Activated T-helper 2 cell treated with anti-CD3 and anti-CD28 coated beads, Interferon-gamma antibody, Interleukin-2, Interleukin-4, amounts not matched to agents 10 μg/mL and 5 μg/mL and 100 μg/mL, durations not matched to agents 14 hours and 24 hours and 36 hours (primary cell): ENCODE measurements at places on chromosomes 2 and 18.

DNA sequence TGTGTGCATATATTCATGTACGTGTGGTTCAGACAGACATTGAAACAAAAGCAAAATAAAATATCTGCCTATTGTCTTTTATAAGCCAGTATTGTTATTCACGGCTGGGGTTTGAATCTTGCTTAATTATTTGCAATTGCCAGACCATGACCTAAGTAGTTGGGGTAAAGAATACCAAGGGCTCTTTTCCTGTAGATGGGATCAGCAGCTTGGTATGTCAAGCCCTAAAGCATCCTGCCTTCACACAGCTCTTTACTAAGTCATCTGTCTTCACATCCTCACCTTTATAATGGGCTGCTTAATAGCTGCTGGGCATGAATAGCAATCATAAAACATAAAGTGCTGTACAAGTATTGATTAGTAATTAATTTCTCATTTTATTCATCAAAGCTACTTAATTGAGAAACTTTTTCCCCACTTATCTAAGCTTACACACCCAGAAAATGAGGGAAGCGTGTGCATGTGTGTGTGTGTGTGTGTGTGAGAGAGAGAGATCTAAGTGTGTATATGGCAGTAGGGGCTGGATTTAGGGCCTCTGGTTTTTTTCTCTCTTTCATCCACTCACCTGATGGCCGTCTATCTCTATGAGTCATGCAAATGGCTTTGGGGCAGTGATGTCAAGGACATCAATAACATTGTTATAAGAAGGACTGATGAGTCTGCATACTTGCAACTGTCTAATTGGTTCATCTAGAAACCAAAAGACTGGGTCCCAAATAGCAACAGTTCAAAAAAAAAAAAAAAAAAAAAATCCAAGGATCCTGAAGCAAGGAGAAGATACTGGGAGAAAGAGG lies 244.1 kb upstream of the TNP1 start:
- no peak overlapping the region for H3K4me3 ChIP-seq
- peaks cover 19% of the 10 kb centered on the region for H3K4me1 ChIP-seq
- H3K27me3 ChIP-seq: peaks cover 7% of the 10 kb centered on the region

- no peaks in the 10 kb centered on the region for H3K4me1 ChIP-seq
- no peak for DNase-seq
- H3K4me3 ChIP-seq: no peak overlapping the region
- H3K27ac ChIP-seq: no peak overlapping the region
- no peaks in the 10 kb centered on the region for H3K27me3 ChIP-seq
Observed at GRCh38 chr2:155846259-155846658, 486.3 kb downstream of the NR4A2 start.

- H3K4me3 ChIP-seq: no peak overlapping the region
- H3K36me3 ChIP-seq: peaks cover 6% of the 10 kb centered on the region
- peaks cover 14% of the 10 kb centered on the region for H3K4me1 ChIP-seq
- H3K27ac ChIP-seq: no peak overlapping the region
Observed at GRCh38 chr2:168515502-168515901, 59.4 kb downstream of the CERS6 start.

DNA sequence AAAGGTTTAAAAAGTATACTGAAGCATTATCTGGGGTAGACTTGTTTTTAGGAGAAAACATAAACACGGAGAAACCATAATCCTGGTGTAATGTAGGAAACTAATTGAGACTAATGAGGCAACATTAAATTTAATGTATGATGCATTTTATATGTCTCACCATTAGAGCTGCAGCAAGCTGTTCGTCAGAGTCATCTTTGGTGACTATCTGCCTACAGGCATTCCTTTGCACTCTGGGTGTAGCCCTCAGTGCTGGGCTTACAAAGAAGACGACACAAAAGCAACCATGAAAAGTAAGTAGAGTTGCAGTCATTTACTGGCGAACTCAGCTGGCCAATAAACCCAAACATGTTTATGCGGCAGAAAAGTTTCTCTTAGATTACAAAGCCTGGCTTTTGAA lies 415.3 kb upstream of the ZEB2 start:
- no peaks in the 10 kb centered on the region for H3K36me3 ChIP-seq
- H3K27me3 ChIP-seq: no peaks in the 10 kb centered on the region
- H3K4me1 ChIP-seq: no peaks in the 10 kb centered on the region
- no peak overlapping the region for H3K4me3 ChIP-seq

GRCh38 chr2:110946902-110947301 lies 173.8 kb upstream of the BCL2L11 start:
- no peaks in the 10 kb centered on the region for H3K4me1 ChIP-seq
- DNase-seq: no peak
- no peak overlapping the region for H3K27ac ChIP-seq
- no peak overlapping the region for H3K4me3 ChIP-seq
- peaks cover 21% of the 10 kb centered on the region for H3K27me3 ChIP-seq

- no peak overlapping the region for H3K27ac ChIP-seq
- H3K4me3 ChIP-seq: no peak overlapping the region
- H3K4me1 ChIP-seq: peaks cover 3% of the 10 kb centered on the region
- DNase-seq: no peak
- peaks cover 4% of the 10 kb centered on the region for H3K27me3 ChIP-seq
Observed at GRCh38 chr2:19711470-19712372, 190.1 kb downstream of the TTC32 start.

DNA sequence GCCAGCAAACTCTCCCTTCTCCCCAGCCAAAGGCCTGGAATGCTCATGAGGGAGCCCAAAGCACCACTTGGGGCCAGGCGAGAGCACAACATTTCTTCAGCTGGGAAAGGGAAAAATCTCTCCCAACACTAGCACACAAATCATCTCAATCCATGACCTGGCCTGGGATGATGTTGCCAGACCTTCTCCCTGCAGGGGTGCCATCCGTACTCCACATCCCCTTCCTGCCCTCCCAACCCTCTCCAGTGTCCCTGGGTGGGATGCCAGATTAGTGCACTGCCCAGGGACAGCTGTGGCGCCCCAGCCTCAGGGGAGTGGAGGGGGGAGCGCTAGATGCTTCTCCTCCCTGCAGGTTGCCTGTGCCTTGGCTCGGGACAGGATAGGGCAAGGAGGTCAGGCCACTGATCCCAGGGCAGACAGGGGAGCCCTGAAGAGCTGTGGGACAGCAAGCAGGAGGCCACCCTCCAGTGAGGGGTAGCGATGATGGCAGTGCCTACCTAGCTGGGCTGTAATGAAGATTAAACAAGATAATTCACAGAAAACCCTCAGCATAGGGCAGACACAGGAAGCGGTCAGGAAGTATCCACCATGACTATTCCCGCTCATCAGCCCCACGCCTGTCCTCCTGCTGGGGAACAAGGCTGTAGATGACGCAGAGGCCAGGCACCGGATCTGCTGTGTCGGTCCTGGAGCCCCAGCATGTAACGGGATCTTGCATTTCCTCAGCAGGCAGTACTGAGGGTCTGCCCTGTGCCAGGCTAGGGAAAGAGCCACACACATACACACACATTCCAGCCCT lies 31.1 kb downstream of the SERTAD2 start:
- H3K4me1 ChIP-seq: no peaks in the 10 kb centered on the region
- H3K36me3 ChIP-seq: no peaks in the 10 kb centered on the region
- no peak for DNase-seq
- H3K4me3 ChIP-seq: no peak overlapping the region

DNA sequence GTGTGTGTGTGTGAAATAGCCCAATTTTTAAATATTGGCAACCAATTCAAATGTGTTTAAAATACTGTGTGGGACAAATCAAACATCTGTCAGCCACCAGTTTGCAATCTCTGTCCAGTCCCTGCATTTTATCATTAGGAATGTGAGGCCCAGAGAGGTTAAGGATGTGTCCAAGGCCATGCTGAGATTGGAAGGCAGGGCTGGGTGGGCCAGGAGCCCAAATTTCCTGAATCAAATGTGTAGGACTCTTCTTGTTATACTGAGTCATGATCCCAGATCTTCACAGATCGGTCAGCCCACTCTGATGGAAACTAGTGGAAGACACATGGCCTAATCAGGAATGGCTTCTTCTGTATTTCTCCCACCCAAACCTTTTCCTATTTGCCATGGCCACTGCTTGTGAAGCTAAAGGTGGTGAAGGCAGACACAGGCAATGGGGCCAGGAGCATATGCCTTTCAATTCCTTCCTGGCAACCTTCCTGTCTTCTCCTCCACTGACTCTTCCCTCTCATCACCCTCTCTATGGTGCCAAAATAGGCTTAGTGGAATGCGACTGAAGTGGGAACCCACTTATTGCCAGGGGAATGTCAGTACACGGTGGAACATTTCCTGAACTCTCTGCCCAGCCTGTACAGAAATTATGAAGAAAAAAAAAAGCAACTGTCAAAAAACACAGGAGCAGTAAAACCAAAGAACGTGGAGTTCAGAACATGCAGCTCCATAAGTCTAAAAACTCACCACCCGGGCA lies 35.5 kb downstream of the ZEB2 start:
- H3K27ac ChIP-seq: no peak overlapping the region
- H3K27me3 ChIP-seq: peaks cover 1% of the 10 kb centered on the region
- H3K36me3 ChIP-seq: peaks cover 42% of the 10 kb centered on the region

GRCh38 chr2:119485336-119486110 lies 38.8 kb downstream of the SCTR start:
- no peaks in the 10 kb centered on the region for H3K36me3 ChIP-seq
- DNase-seq: no peak
- H3K27ac ChIP-seq: no peak overlapping the region
- peaks cover 1% of the 10 kb centered on the region for H3K27me3 ChIP-seq

DNA sequence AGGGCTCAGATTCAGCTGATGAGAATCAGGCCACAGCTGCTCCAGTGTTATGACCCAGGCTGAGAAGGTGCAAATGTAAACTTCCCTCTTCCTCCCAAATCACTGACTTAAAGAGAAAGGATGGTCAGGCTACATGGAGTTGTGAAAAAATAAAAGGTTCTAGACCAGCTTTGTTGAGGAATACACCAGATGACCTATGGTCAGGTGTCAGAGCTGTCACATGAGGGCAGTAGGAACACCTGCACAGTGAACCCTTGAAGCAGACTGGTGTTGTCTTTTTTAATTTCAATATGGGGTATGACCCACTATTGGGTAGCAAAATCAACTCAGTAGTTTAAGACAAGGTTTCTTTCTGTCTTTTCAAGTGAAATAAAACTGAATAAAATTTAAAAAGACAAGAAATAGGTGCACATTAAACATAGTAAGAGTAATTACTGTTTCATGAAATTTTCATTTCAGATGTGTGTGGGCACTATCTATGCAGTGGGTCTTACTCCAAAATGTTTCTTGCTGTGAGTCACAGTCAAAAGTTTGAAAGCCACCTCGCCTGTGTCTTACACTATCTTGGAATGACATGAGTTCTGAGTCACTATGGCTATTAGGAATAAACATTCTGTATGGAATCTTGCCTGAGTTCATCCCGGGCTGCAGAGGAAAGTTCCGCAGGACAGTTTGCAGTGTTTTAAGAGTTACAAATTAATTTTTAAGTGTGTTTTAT lies 83.6 kb downstream of the ACVR1 start:
- no peak overlapping the region for H3K4me3 ChIP-seq
- H3K36me3 ChIP-seq: peaks cover 34% of the 10 kb centered on the region
- H3K27me3 ChIP-seq: no peaks in the 10 kb centered on the region
- H3K27ac ChIP-seq: peak overlapping the region; percentile 34

DNA sequence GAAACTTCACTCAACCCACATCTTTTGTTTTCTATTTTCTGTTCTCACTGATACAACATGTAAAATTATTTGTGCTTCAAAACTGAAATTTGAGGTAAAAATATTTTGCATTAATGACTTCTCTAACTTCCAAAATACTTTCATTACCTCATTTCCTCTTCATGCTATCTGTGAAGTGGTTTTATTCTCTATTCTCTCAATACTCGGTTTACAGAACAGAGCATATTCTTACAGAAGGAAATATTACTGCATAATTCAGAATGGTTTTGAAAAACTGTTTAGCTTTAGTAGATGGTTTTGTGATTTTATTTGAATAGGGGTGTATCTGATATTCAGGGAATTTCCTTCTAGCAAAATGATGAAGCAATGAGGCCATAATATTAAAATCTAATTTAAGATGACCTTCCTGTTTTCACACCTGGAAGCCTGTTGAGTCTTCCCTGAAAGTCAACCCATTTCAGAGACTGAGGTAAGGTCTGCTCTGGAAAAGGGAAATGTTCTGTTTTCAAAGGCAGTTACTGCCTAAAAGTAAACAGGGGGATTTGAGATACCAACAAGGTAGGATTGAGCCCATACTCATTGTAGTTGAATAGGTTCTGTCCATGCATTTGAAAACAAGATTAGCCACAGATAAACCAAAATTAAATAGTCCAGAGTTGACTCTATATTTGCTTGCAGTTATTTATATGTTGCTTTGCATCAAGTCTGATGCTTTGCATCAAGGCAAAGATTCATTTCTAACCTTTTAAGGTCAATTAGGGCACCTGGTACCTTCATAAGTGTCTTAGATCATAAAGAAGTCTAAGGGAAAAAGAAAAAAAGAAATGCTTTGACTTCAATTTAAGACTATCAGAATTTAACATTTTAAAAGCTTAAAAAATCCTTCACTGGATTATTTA lies 50.8 kb upstream of the PEX13 start:
- no peak for DNase-seq
- H3K27me3 ChIP-seq: no peaks in the 10 kb centered on the region
- H3K27ac ChIP-seq: peak overlapping the region; percentile 9
- peaks cover 28% of the 10 kb centered on the region for H3K36me3 ChIP-seq
- H3K4me1 ChIP-seq: peaks cover 31% of the 10 kb centered on the region

GRCh38 chr2:110800611-110801402 lies 68.4 kb downstream of the ACOXL start:
- no peak for DNase-seq
- H3K4me3 ChIP-seq: no peak overlapping the region
- peaks cover 14% of the 10 kb centered on the region for H3K4me1 ChIP-seq

DNA sequence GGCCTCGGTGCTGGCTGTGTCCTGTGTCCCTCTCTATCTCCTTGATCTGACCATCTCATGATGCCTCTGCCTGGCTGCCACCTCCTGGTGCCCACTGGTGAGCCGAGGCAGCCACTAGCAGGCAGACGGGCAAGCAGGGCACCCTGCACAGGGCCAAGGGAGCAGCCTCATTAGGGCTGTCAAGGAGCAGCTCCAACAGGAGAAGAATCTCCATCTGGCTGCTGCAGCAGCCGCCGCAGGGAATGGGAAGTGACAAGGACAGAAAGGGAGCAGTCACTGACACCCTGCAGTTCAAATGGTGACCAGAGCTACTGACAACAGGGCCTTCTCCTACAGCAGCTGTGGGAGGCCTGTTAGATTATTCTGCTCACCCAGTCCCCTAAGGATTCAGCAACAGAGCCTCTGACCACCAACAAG lies 32.6 kb downstream of the ALPK2 start:
- DNase-seq: no peak
- peaks cover 3% of the 10 kb centered on the region for H3K4me1 ChIP-seq
- no peak overlapping the region for H3K27ac ChIP-seq
- H3K27me3 ChIP-seq: peaks cover 3% of the 10 kb centered on the region
- peaks cover 7% of the 10 kb centered on the region for H3K36me3 ChIP-seq
- no peak overlapping the region for H3K4me3 ChIP-seq

DNA sequence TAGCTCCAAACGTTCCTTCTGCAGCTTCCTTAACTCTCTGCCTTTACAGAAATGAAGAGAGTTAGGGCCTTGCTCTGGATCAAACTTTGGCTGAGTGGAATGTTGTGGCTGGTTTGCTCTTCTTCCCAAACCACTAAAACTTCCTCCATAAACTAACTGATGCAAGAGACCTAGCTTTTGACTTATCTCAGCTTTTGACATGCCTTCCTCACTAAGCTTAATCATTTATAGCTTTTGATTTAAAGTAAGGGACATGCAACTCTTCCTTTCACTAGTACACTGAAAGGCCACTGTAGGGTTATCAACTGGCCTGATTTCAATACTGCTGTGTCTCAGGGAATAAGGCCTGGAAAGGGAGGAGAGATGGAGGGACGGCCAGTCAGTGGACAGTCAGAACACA lies 8.3 kb downstream of the PXDN start:
- no peak overlapping the region for H3K27ac ChIP-seq
- H3K27me3 ChIP-seq: peaks cover 2% of the 10 kb centered on the region
